ENCODE measurements at places on chromosomes 16 and 17.

- DNase-seq, result no peak
Measured at GRCh38 chr16:56423584-56424403, 1.6 kb downstream of the AMFR start.

GRCh38 chr17:83101805-83102480 lies 22.5 kb downstream of the METRNL start:
- DNase-seq, result no peak

DNA sequence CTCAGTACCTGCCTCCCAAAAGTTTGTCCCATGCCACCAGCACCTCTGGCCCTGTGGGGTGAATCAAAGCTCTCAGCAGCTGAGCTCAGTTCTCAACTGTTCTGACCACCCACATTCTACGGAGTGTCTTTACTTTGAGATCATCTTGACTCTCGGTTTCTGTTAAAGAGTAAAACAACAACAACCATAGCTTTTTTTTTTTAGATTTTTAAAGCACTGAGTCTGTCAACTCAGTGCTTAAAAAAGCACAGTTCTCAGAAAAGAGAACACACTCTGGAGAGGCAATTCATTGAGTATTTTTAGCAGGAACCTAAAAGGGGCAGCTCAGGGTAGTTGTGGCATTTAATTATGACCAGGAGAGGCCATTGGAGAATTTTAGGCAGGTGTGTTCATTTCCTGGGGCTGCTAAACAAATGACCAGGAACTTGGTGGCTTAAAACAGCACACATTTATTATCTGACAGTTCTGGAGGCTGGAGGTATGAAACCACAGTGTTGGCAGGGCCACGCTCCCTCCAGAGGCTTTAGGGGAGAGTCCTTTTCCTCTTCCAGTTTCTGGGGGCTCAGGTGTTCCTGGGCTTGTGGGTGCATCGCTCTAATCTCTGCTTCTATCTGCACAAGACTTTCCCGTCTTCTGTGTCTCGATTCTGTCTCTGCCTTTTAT lies 6.7 kb upstream of the WFIKKN2 start:
- no peak for DNase-seq

GRCh38 chr17:10698096-10698818 lies 863 bp downstream of the ADPRM start:
- DNase-seq, result no peak

DNA sequence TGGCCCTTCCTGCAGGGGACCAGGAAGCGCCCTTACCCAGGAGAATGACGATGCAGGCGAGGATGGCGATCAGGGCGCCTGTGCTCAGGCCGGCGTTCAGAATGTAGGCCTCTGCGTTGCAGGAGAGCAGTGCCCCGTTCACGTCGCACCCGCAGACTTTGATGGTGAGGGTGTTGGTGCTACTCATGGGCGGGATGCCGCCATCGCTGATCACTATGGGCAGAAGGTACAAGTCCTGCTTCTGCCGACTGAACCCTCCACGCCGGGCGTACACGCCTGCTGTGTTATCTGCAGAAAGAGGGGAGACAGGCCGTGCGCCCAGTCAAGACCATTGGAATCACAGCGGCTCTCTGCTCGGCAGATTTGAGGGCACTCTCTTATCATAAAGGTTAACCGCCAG lies 171.1 kb downstream of the CDH11 start:
- no peak for DNase-seq

DNA sequence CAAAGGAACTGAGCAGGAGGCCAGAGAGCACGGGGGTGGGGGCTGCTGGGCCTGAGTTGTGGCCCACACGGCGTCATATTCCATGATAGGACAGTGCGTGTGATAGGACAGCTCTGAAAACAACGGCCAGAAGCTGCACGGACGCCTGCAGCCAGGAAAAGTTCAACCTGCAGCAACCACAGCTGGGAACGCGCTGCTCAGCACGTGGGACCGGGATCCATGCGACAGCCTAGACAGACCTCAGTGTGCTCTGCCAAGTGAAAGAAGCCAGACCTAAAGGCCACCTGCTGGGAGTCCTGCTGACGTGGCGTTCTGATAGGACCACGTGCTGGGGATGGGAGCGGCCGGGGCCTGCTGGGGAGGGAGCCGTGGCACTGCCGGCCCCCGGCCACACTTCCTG lies 21.6 kb downstream of the CTU2 start:
- DNase-seq, result no peak

DNA sequence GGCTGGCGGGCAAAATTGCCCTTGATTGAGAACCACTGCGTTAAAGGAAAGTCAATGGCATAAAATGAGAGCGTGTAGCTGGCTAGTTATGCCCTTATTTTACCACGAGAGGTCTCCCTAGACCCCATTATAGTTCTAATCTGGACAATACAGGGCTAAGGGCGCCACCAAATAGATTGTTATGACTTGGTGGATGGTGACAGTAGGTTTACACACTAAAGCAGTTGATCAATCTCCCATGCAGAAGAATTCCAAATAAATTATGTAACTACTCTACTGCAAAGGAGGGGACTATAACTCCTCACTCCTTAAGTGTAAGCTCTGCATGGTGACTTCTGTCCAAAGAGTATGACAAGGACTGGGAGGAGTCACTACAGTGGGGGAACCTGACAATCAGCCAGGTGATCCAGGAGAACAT lies 20.4 kb upstream of the YPEL2 start:
- DNase-seq, result no peak

- no peak for DNase-seq
Measured at GRCh38 chr17:43402078-43402477, 3.3 kb downstream of the ARL4D start.

GRCh38 chr16:10738231-10739077 lies 5.2 kb upstream of the NUBP1 start:
- DNase-seq, result peak; percentile 10

DNA sequence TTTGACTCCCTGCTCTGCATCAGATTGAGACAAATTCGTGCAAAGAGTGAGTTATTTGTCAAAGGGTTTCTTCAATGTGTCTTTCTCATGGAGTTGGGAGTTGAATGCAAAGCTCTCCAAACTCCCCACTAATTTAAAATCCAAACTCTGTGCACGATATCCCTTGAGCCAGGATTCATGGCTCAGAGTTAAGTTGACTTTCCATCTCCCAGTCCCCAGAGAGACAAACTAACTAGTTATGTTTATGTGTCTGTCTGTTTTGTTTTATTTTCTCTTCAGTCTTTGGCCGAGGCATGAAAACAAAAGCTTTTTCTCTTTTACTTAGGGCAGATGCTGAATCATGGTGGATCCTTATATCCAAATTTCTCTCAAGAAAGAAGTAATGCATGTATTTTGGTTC lies 570.0 kb upstream of the CDH5 start:
- DNase-seq, result no peak

DNA sequence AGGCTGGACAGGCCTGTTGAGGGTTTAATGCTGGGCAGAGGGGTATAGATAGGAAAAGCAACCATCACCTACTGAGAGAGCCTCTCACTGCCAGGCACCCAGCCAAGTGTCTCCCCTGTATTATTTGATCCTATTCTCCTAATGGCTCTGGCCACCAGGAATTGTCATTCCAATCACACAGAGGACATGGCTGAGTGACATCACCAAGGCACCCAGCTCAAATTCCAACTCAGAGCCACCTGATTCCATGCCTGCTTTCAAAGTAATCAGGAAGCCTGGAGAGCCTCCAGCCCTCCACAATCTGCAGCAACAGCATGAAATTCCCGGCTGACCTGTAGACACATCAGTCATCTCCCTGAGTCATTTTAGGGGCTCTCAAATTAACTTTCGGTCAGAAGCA lies 368.9 kb upstream of the C16orf82 start:
- DNase-seq, result no peak

DNA sequence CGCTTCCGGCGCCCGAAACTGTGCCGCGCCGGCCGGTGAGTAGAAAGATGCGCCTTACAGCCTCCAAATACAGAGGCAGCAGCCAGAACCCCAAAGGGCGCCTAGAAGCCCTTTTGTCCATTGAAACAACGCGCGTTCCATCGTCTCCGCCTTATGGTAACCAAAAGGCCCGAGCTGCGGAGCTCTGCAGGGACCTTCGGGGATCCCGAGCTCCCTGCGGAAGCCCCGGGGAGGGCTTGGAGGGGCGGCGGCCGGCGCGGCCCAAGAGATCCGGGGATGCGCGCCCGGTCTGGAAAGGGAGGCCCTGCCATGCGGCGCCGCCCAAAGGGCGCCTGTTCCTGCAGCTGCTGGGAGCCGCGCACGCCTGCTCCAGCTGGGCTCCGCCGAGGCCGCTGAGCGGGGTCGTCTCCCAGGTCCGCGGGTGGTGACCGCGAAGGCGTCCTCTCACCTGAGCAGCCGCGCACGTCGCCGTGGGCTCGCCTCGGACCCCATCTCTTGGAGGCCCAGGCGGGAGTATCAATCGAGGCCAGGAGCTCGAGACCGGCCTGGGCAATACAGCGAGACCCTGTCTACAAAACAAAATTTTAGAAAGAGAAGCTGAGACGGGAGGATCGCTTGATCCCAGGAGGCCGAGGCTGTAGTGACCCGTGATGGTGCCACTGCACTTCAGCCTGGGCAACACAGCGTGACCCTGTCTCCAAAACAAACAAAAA lies 742 bp upstream of the FBXO31 start:
- DNase-seq, result no peak

DNA sequence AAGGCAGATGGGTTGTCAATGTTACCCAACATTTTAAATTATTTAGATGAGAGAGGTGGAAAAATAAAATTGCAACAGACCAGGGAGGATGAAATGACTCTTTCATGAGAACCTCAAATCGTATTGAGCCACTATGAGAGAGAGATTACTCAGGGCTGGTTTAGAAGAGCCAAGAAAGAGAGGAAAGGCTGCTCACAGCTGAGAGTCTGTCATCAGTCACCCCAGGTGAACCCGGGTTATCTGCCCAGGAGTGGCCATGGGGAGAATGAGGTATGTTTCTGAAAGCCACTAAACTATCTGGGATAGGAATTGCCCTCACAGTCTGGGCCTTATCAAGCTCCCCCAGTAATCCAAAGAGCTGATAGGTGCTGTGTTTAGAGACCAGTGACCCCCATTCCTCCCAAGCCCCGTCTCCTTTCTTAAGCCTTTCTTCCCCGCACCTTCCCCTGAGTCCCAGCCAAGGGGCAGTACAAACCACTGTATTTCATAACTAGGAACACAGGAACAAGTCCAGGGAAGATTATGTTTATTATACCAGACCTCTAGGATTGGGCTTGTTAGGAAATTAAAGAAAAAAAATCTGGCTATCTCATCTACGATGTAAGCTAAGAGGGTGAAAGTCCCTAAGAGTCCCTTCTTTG lies 158.9 kb upstream of the NOL11 start:
- DNase-seq, result no peak

- DNase-seq, result no peak
Measured at GRCh38 chr17:70308618-70309017, 139.3 kb downstream of the KCNJ2 start.

GRCh38 chr16:84306564-84306963 lies 11.9 kb downstream of the WFDC1 start:
- DNase-seq, result no peak

GRCh38 chr17:68198931-68199836 lies 48.7 kb upstream of the AMZ2 start:
- peak; percentile 31 for DNase-seq

DNA sequence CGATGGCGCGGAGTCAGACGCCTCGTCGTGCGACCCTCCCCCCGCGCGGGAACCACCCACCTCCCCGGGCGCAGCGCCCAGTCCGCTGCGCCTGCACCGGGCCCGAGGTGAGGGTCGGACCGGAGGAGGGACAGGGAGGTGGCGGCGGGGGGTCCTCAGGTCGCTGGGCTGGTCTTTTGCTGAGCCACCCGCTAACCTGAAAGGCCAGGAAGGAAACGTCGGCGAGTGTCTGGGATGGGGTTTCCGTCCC lies 4.9 kb downstream of the TBX2 start:
- DNase-seq, result no peak

DNA sequence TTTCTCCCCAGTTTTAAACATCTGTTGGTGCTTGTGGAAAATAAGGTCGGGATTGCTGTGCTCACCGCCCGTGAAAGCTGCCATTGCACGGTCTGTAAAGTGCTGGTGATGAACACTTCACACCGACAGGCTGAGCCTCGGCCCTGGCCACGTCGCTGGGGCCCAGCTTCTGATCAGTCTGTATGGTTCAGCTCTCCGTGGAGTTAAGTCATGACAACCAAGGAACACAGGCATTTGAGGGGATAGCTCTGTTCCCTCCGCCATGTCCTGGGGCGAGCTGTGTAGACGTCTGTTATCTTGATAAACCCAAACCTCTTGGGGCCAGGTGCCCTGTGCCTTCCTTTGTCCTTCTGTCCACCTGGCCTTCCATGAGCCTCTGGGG lies 110.6 kb downstream of the METRNL start:
- DNase-seq, result no peak

DNA sequence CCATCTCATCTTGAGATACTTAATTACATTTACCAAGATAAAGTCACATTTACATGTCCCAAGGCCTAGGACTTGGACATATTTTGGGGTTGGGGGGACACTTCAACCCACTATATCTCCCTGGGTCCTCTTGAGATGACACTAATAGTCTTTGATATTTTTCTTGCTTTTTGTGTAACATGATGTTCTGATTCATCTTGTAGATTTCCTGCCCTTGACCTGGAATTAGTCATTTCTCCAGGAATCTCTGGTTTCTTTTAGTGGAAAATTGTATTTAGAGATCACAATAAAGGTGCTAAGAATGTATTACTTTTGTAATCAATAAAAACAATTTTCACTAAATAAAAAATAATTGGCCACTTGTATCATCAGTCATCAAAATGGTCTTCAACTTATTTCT lies 157.3 kb downstream of the VPS53 start:
- DNase-seq, result no peak

GRCh38 chr17:65271296-65271695 lies 134.1 kb downstream of the RGS9 start:
- DNase-seq, result no peak

- DNase-seq, result no peak
Measured at GRCh38 chr17:39236981-39237441, 11.3 kb upstream of the STAC2 start.

DNA sequence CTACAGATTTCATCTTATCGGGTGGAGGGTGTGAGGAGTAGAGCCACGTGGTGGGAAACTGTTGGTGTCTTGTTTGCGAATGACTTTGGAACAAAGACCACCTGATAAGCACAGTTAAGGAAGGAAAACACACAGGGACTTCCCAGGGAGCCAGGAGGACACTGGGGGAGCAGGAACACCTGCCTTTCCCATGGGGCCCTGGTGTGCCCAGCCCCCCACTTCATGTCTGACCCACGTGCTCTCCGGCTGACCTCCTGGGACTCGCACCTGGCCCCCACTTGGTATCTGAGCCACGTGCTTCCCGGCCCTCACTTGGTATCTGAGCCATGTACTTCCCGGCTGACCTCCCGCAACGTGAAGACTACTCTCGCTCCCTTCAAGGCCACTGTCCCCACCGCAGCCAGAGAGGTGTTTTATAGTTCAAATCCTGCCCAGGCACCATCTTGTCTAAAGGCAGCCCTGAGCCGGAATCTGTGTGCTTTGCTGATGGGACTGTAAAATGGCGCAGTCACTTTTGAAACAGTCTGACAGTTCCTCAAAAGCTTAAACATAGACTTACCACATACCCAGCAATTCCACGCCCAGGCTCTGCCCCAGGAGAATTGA lies 5.4 kb upstream of the CSNK1D start:
- no peak for DNase-seq

- DNase-seq, result no peak
Measured at GRCh38 chr16:2009164-2009711, 383 bp downstream of the ZNF598 start.

GRCh38 chr17:82019690-82020571 lies 2.7 kb downstream of the CENPX start:
- DNase-seq, result no peak

GRCh38 chr16:11667824-11668622 lies at the start of gene SNN:
TSS of gene SNN (plus strand) at chr16:11668455. CDS start at chr16:11676060, 7,605 bp downstream.
- DNase-seq, result peak; percentile 79

- DNase-seq, result no peak
Measured at GRCh38 chr17:17808706-17809432, 27.9 kb downstream of the SREBF1 start.
